ENCODE measurements at places on chromosomes 4 and X. TPM values are rescaled to one million over a fixed set of nuclear protein-coding genes. Genes with fewer than 3 reads are reported as not detected.

CLNK gene
- not detected for total RNA-seq

DCAF8L2 gene
- not detected for total RNA-seq

CXCL3 gene
- total RNA-seq = not detected

GPRIN3 gene
- 26.1 TPM for total RNA-seq

PRDM8 gene
- total RNA-seq = 0.56 TPM

Data from activated naive CD4-positive, alpha-beta T cell treated with anti-CD3 and anti-CD28 coated beads, Interleukin-2, amount 50 U/mL, for 72 hours (primary cell).